ENCODE measurements at places on chromosomes 11 and 22.

- no peak for DNase-seq
These were observed at the start of gene DGCR6 for GRCh38 chr22:18905540-18906409. DGCR6 (plus strand) TSS chr22:18906320; CDS start chr22:18906375, 55 bp downstream.

GRCh38 chr22:36790648-36791047, 14.7 kb upstream of the IFT27 start:
- no peak for DNase-seq

GRCh38 chr11:7657306-7658025, 15.8 kb downstream of the CYB5R2 start:
- peak; percentile 83 for DNase-seq

DNA sequence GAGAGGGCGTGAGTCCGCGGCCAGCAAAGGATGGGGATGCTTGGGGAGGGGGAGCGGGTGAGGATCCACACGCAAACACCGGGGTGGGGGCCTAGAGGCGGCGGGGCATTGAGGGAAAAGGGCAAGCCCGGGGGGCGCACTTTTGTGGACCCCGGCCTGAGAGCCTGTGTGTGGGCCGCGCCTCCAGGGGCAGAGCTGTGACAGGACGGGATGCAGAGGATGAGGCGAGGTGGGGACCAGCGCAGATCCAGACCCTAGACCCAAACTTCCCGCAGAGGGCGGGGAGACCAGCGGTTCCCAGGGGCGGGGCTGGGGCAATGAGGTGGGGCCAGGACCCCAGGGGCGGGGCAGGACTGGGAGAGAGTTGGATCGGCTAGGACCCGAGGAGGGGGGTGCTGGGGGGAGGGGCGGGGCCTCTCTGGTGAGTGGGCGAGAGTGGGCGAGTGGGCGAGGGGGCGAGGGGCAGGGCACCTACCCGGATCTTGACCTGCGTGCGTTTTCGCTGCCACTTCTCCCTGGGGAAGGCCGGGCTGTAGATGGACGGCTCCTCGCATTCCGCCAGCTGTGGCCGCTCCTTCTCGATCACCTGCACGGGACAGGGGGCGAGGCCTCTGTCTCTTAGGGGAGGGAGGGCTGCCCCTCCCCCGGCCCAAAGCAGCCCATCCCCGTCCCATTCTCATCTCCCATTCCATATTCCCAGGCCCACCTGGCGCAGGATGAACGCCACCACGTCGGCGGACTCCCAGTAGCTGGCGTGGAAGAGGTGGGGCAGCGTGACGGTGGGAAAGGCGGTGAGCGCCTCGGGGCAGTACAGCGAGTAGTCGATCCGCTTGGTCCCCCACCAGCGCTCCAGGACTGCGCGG, 10.6 kb downstream of the PITPNM1 start:
- no peak for DNase-seq

DNA sequence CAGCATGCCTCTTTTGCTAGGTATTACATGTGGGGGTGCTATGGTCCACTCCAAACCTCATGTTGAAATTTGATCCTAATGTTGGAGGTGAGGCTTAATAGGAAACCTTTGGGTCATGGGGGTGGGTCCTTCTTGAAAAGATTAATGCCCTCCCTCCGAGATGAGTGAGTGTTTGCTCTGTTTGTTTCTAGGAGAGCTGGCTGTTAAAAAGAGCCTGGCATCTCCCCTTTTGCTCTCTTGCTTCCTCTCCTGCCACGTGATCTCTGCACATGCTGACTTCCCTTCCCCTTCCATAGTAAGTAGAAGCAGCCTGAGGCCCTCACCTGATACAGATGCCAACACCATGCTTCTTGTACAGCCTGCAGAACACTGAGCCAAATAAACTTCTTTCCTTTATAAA, 104.5 kb downstream of the FAT3 start:
- DNase-seq = no peak

GRCh38 chr11:35238882-35239281, 99.9 kb downstream of the CD44 start:
- DNase-seq = no peak

GRCh38 chr11:130726234-130727037, 189.8 kb downstream of the SNX19 start:
- DNase-seq = peak; percentile 84

DNA sequence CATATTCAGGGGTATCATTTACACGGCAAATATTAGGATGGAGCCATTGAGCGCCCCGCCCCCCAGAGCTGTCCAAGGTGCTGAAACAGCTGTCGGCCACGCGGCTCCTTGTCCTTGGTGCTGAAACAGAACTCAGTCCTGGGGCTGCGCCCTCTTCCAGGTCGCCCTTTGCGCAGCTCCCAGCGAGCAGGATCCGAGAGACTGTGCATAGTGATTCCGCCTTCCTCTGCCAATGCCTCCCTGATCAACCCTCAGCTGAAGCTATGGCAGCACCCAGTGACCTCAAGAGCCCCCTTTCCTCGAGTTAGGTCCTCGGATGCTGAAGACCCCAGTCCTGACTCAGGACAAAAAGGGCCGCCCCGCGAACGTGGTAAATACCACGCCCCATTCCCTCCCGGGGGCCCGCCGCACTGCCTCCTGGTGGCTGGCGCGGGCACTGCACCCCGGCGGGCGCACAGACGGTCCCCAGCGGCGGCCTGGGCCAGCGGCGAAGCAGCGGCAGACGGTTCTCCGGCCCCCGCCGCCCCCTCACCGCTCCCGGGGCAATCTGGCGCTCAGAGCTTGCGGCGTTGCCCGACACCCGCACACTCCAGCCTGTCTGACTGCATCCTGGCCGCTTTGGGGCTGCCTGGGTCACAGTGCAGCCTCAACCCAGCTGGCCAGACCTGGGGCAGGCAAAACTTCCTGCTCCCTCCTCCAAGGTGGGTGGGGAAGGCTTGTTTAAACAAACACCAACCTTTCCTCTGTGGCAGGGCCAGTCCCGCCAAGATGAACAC, 13.4 kb downstream of the SYT7 start:
- peak; percentile 74 for DNase-seq

- DNase-seq = no peak
These were observed 596 bp upstream of the TNRC6B start for GRCh38 chr22:40176921-40177737.

DNA sequence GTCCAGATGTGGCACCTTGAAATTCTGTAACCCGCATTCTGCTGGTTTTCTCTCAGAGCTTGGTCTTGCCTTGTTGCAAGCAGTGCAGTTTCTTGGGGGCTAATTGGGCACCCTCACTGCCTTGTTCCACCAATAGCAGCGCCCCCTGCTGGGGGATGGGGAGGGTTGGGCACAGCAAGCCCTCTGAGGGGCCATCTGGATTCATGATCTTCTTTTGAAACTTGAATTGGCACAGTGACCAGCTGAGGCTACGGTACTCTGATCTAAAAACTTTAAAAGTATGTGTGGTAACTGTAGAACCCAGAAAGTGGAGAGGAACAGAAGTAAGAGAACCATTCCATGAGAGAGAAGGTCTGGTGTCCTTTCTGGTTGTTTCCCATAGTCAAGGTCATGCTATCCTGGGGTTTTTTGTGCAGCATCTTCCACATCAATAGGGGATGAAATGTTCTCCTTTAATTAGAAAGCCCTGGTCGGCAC, 64.2 kb downstream of the MED15 start:
- no peak for DNase-seq

DNA sequence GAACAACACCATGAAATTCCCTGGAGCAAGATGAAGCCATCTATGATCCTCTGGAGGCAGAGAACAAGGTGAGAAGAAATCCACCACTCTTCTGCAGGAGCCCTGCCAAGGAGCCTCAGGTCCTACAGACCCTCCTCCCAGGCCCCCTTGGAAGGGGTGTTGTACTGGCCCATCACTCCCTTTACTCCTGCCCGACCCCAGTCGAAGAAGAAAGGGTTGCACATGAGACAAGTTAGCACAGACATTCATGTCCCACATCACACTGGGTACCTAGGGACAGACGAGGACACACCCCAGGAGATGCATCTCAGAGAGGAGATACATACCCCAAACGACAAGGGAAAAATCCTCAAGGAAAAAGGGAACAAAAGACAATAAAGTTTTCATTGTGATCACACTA, 82.8 kb upstream of the NARS2 start:
- no peak for DNase-seq

GRCh38 chr22:41725510-41726110, 26.3 kb downstream of the MEI1 start:
- no peak for DNase-seq

GRCh38 chr22:20256551-20257211, 11.4 kb downstream of the RTN4R start:
- no peak for DNase-seq

DNA sequence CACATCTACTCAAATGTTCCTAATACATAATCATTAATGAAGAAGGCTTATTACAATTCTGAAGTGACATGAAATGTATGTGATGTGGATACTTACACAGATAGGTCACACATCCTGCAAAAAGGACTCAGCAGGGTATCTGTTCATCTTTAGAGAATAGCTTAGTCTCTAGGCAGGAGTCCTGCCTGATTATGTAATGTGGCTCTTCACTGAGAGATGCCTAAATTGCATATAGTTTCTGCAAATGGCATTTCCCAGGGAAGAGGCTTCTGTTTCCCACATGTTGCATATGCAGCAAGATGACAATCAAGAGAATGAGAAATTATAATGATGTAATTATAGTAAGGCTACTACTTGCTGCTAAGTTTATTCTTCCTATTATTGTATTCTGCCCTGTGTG, 58.8 kb upstream of the SLC36A4 start:
- DNase-seq = no peak
